Stimulated activated effector memory CD8-positive, alpha-beta T cell treated with anti-CD3 and anti-CD28 coated beads, Interleukin-12 subunit alpha, Interleukin-12 subunit beta, amount 100 ng/mL, for 72 hours (primary cell): ENCODE measurements at places on chromosomes 1 and 21.

- DNase-seq, result no peak
Observed at GRCh38 chr1:95326023-95326422, 92.0 kb downstream of the RWDD3 start.

DNA sequence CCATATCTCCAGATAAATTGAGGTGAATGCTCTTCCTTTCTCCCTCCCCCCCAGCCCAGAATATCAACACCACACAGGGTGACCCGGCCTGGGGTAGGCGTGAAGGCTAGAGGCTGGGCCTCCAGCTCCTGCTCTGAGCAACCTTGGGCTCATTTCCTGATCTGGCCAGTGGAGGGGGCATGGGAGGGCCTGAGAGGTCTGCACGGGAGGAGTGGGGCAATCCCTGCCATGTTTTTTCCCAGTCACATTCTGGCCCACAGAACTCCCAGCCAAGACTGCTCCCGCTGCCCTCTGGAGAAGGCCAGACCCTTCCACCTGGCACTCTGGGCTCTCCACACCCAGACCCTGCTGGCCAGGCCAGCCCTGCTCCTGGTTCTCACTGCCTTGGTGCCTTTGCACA, 3.9 kb downstream of the CLDN19 start:
- DNase-seq, result no peak

DNA sequence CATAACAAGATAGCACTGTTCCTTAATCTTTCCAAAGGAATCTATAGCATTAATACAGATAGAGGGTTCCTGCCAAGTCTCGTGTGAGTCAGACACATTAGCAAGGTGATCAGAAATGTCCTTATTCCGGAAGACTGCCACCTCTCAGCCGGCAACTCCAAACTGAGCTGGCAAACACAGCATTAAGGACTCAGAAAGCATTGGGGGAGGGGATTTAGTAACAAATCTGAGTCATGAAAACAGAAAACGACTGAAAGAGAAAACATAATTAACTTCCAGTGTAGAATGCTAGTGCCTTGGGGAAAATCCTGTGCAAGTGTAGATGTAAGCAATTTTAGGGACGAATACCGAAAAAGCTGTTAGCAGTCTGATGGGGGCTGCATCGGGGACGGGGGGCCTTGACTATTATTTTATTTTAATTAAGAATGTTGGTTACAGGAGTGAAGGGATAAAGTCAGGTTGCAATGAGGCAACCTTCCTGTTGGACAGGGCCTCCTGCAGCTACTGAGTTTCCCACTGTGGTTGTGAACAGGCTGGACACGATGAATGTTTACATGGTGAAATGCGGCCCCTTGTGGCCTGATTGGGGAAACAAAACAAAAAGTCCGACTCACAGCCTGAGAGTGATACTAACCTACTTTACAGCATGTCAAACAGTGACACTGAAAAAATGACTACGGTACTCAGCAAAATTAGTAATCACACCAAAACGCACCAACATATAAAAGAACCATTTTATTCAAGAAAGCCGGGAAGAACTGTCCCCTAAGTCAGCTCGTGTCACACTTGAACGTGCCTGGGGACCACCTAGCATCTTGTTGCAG, 20.7 kb downstream of the MIS18A start:
- peak; percentile 65 for DNase-seq

- no peak for DNase-seq
Observed at GRCh38 chr21:32777269-32777668, 5.7 kb upstream of the PAXBP1 start.

- no peak for DNase-seq
Observed at GRCh38 chr1:238628110-238628509, 737.4 kb upstream of the ZP4 start.

DNA sequence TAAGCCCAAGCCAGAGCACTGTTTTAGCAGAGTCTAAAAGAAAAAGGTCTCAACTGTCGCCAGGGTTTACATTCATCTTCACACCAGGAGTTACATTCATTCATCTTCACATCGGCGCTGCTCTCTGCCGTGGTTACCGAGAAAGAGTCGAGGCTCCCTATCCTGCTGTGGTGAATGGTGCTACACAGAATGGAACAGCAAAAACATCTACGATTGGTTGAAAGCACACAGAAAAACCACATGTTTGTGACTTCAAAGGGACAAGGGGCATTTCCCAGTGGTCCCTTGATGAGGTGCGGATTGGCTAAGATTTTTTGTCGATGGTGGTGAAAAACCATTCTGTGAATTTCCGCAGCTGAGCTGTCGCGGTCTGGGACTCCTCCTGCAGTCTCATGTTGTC, 231.1 kb downstream of the SIPA1L2 start:
- no peak for DNase-seq

GRCh38 chr1:55670331-55671082, 455.3 kb upstream of the USP24 start:
- DNase-seq, result no peak

DNA sequence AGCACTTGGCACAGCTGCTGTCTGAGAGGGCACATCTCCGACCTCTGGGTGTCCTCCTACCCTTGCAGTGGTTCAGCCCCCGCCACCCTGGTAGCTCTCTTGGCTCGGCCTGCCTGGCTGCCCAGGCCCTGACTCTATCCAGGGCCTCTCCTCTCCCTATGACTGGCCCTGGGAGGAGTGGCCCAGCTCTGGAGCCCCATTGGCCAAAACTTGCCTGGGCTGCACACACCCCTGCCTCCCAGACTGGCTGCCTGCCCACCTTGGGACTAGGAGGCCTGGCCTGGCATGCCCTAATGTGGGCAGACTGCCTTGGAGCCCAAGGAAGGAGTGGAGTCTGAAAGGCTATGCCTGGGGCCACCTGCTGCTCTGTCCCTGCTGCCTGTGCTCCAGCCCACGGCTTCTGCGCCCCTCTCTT, 33.6 kb downstream of the ACOT11 start:
- DNase-seq, result no peak

GRCh38 chr1:116940814-116941599, 31.3 kb downstream of the PTGFRN start:
- no peak for DNase-seq

DNA sequence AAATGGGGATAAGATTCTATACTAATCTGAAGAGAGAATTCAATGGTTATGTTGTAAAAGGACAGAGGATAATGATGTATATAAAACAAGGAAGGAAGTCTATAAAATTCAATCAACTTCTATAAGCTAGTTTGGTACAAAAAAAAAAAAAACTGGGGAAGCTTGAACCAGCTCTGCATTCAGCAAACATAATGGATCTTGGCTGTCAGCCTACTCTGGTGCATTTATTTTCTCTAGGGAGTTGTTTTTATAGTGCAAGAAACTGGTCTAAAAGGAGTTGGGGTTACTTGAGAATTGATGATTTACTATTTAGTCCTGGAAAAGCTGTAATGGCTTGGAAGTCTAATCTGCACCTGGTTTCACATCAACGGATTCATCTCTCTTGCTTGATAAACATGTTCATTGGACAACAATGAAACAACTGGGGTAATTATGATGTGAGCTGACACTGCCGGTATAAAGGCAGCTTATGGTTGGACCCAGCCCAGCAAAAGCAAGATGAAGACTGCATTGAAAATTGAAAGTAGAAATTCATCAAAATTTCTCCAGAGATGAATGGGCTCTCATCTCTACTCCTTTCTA, 199.4 kb upstream of the NRIP1 start:
- no peak for DNase-seq

GRCh38 chr1:84083307-84083706, 60.8 kb upstream of the PRKACB start:
- DNase-seq, result no peak

GRCh38 chr1:182080955-182081582, 19.6 kb upstream of the ZNF648 start:
- DNase-seq, result no peak
